ENCODE measurements at places on chromosomes 12 and 14. TPM values are rescaled to one million over a fixed set of nuclear protein-coding genes. Genes with fewer than 3 reads are reported as not detected.

Gene SOAT2
- not detected for total RNA-seq

Gene CLEC6A
- not detected for total RNA-seq

Gene C14orf132
- total RNA-seq = 0.47 TPM

DNA sequence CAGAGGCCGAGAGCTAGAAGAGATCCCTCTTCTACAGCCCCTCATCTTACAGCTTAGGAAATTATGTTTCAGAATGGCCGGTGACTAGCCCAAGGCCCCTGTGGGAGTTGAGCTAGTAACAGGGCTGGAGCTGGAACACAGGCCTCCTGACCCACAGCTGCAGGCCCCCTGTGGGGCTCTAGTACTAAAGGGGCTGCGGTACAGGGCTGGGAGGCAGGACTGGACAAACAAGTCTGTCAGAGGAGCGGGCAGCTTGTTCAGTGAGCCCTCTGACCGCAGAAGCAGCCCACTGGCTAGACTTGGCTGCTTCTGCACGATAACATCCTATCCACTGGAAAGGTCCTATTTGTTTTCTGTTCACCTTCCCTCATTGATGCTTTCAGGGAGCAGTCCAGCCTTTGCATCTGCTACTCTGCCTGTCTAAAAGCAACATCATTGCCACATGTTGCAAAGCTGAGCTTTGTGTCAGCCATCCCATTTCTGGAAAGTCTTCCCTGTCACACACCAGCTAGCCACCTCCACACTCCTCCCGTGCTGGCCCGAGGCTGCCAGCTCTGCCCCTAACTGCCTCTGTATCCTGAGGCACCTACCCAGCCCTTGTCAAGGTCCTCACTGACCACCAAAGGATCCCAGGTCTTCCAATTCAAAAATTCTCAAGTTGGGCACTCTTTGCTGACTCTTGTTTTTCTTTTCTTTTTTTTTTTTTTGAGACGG lies 10.2 kb downstream of the PSMC1 start:
- no peak for DNase-seq

DNA sequence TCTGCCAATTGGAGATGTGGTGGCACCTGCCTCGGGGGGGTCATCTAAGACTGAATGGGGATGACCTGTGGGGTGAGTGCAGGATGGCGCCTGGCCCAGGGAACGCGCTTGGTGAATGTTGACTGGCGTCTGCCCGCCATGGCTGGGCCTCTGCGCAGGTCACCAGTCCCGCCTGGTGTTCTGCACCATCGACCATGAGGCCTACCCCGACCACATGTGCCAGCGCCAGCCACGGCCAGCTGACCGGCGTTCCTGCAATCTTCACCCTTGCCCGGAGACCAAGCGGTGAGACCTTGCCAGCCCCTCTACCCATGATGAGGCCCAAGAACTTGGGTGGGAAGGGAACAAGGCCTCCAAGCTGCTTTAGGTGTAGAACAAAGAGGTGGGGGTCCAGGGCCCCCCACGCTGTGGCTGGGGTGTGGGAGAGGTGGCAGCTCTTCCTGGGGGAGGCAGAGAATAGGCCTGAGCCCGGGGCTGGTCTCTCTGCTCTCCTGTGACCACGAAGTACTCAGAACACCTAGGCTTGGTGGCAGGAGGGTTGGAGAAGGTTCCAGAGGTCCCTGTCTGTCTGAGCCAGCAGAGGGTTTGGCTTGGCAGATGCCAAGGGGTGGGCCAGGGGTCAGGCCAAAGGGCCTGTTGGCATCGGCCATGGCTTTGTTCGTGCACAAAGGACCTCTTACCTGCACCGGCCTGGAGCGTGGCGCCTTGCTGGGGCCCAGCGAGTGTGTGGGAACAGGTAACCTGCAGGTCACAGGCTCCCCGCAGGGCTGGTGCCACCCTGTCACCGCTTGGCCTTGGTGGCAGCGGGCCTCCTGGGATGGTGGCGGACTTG lies 15.4 kb downstream of the PAPLN start:
- no peak for DNase-seq

- DNase-seq = no peak
These were observed 251.1 kb upstream of the RMST start for GRCh38 chr12:97211416-97211930.

DNA sequence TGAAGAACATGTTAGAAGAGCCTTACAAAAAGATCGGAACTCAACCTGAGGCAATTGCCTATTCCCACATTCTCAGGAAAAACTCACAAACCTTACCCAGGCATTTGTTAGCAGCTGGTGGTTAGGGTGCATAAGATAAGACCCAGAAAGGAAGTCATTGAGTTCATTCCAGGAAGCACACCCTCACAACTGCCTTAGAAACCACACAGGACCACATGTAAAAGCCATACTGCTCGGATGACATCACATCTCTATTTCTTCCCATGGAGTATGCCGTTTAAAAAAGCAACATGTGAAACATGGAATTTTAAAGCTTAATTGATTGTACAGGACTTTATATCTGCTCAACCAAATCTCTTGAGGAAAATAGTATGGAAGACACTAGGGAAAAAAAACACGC lies 411.2 kb downstream of the DAD1 start:
- DNase-seq = peak; percentile 59

DNA sequence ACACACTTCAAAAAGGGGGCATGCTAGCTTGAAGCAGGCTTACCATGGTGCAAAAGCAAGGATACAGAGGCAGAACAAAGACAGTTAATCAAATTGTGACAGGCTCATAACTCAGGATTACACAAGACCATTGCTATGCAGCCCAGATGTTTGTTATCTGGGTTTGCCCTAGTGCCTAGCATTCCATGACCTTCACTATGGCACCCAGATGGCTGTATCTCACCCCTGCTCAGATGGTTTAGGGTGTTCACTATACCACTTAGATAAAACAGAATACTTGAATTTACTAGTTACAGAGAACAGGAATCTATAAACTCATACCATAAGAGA lies 56.2 kb downstream of the SDR9C7 start:
- DNase-seq = no peak

Gene VWF
- total RNA-seq = 0.09 TPM

Gene NRXN3
- not detected for total RNA-seq

Gene GLI1
- total RNA-seq = 1.2 TPM

DNA sequence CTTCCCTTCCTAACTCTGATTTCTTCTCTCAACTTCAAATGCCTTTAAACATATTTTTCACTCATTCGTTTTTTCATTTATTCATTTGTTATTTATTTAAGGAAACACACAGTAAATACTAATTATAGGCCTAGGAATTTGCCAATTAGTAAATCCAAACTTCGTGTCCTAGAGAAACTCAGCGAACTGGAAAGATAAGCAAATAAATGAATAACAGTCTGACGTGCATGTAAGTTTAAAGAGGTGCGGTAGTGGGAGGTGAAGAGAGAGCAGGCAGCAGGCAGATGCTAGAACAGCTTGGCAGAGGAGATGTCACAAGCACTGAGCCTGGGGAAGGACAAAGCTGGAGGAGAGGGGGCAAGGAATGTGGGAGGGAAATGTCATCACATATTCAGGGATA lies 228.2 kb downstream of the DPY19L2 start:
- DNase-seq = no peak

Gene KIF5A
- 2.4 TPM for total RNA-seq

GRCh38 chr14:101897326-101897725 lies 67.0 kb upstream of the DYNC1H1 start:
- no peak for DNase-seq

GRCh38 chr12:608921-609320 lies 54.3 kb downstream of the NINJ2 start:
- DNase-seq = no peak

DNA sequence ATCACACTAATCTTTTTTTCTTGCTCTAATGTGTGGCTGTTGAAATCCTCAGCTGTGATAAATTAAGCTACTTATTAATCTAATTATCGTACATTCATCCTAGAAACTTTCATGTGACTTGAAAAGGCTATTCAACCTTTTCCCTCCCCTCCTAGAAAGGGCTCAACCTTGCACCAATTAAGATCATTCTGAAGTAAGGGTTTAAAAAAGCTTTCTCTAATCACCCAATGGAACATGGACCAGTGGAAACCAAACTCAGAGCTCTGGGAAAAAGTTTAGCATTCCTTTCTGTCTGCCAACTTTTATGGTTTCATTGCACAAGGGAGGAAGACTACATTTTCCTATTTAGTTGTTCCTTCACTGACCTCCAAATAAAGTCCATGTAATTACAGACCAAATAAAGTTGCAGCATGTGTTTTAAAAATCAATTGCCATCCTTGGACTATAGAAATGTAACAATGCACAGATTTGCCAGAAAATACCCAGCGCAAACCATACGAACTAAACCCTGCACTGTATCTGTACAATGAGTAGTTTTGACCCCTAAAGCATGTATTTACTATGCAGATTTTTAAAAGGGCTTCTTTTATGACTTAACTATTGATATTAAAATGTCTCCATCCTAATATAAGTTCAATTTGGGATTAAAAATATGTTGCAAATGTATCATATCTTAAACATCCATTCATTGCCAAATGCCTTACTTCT lies 142.6 kb upstream of the OTX2 start:
- DNase-seq = no peak

Gene LUM
- total RNA-seq = not detected

Gene CLEC12A
- not detected for total RNA-seq

Gene MYF6
- not detected for total RNA-seq

Gene CD163
- not detected for total RNA-seq

DNA sequence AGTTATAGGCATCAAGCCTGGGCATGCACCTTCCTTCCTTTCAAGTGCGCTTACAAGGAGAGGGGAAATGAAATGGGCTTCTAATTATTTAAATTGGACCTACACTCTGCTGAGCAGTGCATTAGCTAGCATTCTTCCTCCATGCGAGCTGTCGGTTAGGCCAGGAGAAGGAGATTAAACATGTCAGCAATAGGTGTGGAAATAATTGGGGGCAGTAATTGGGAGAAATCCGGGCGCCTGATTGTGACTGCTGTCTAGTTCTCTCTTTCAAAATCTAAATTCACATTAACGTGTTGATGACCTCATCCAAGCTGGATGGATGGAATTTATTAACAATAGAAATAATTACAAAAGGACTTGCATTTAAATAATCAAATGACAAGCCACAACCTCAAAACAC lies 86.2 kb upstream of the SEL1L start:
- no peak for DNase-seq

Gene DNAJC22
- total RNA-seq = not detected

GRCh38 chr12:1474041-1474573 lies 120.3 kb downstream of the FBXL14 start:
- DNase-seq = peak; percentile 66

GRCh38 chr14:61555056-61555838 lies 140.1 kb upstream of the HIF1A start:
- DNase-seq = no peak

Gene KICS2
- total RNA-seq = 17.1 TPM

DNA sequence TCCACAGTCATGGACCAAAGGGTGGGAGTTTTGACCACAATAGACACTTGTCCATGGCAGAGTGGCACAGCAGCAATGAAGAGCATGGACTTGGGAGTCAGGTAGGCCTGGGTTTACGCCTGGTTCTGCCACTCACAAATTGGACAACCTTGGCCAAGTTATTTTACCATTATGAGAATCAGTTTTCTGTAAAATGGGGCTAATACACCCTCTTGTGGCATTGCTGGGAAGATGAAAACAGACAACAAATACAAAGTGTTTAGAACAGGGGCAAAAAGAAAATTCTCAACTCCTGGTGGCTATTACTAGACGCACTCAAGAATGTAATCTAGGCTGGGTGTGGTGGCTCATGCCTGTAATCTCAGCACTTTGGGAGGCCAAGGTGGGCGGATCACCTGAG lies 2.6 kb downstream of the C12orf43 start:
- no peak for DNase-seq

DNA sequence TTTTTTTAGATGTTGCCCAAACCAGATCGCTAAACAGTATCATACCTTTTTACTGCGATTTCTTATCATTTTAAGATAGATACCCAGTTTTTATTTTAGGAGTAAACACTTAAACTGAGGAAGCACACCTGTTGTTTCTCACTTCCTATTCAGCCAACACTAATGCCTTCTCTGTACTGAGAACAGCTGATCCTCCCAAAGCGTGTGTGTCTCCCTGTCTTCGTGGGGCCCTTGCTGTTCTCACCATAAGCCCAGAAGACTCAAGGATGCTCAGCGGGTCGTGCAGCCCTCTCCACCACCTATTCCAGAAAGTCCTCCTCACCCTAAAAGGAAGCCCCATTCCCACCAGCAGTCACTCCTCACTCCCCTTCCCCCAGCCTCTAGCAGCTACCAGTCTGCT lies 14.8 kb downstream of the PPP2R5C start:
- DNase-seq = no peak

GRCh38 chr12:57511161-57511560 lies 9.2 kb downstream of the DDIT3 start:
- DNase-seq = no peak

Gene KRT83
- total RNA-seq = not detected

Gene RDH12
- total RNA-seq = not detected

Gene SLC6A12
- not detected for total RNA-seq

DNA sequence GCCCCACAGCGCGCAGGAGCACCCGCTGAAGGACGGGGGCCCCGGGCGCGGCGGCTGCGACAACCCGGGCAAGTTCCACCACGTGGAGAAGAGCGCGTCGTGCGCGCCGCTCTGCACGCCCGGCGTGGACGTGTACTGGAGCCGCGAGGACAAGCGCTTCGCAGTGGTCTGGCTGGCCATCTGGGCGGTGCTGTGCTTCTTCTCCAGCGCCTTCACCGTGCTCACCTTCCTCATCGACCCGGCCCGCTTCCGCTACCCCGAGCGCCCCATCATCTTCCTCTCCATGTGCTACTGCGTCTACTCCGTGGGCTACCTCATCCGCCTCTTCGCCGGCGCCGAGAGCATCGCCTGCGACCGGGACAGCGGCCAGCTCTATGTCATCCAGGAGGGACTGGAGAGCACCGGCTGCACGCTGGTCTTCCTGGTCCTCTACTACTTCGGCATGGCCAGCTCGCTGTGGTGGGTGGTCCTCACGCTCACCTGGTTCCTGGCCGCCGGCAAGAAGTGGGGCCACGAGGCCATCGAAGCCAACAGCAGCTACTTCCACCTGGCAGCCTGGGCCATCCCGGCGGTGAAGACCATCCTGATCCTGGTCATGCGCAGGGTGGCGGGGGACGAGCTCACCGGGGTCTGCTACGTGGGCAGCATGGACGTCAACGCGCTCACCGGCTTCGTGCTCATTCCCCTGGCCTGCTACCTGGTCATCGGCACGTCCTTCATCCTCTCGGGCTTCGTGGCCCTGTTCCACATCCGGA lies 1.4 kb downstream of the FZD10 start:
- no peak for DNase-seq

GRCh38 chr14:102898298-102898697 lies 24.2 kb upstream of the AMN start:
- no peak for DNase-seq

Gene FOXM1
- 73.7 TPM for total RNA-seq

- DNase-seq = peak; percentile 63
These were observed at the start of gene ADCY6 for GRCh38 chr12:48788854-48789775. Gene ADCY6, minus strand, starts transcription at chr12:48789089. Its CDS starts 5,655 bp downstream, at chr12:48783434.

- no peak for DNase-seq
These were observed 44.9 kb downstream of the KRT80 start for GRCh38 chr12:52146822-52147366.

Gene ZDHHC17
- total RNA-seq = 31.2 TPM

- DNase-seq = no peak
These were observed 11.9 kb downstream of the NRDE2 start for GRCh38 chr14:90319634-90320541.

All from activated CD4-positive, alpha-beta T cell treated with anti-CD3 and anti-CD28 coated beads, Interleukin-2, amount 10 ng/mL, durations not matched to agents 24 days and 14 days (primary cell).